ENCODE measurements at places on chromosomes 2 and 18. TPM values are rescaled to one million over a fixed set of nuclear protein-coding genes. Genes with fewer than 3 reads are reported as not detected.

SAG gene
- polyA plus RNA-seq = not detected

SPDYA gene
- 0.03 TPM for polyA plus RNA-seq

POU3F3 gene
- polyA plus RNA-seq = not detected

CEP192 gene
- polyA plus RNA-seq = 11.5 TPM

NYAP2 gene
- not detected for polyA plus RNA-seq

MYO5B gene
- 13.1 TPM for polyA plus RNA-seq

TTN gene
- 0.16 TPM for polyA plus RNA-seq

EFR3B gene
- 0.02 TPM for polyA plus RNA-seq

PTPRN gene
- polyA plus RNA-seq = 0.07 TPM

KCNG3 gene
- polyA plus RNA-seq = not detected

All from mammary epithelial cell (primary cell).